Left hindlimb (tissue), 1 donor: ENCODE measurements at places on chromosomes 12 and 14.

GRCh38 chr12:104680070-104680469 lies 223.3 kb downstream of the CHST11 start:
- no peak for DNase-seq

DNA sequence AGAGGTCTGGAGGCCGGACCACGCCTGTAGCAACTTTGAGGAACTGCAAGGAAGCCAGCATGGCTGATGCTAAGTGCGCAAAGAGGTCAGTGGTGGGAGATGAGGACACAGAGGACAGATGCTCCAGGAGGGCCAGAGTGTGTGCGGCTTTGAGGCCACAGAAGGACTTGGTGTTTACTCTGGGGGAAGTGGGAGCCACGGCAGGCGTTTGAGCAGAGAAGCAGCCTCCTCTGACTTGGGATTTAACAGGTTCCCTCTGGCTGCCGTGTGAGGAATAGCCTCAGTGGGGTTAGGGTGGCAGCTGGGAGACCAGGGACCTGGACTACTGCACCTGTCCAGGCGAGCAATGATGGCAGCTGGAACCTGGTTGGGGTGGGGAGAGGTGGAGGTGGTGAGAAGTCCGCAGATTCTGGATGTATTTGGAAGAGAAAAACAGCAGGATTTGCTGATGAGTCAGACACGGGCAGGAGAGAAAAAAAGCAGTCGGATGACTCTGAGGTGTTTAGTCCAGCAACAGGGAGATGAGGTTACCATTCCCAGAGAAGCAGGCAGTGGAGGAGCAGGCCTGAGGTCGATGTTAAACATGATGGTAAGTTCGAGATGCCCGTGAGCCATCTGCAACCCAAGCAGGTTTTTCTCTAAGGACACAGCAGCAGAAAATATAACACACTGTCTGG lies 143.5 kb downstream of the SCARB1 start:
- no peak for DNase-seq

GRCh38 chr12:55703901-55704761 lies 3.6 kb downstream of the ITGA7 start:
- peak; percentile 81 for DNase-seq

- DNase-seq: no peak
Measured at GRCh38 chr12:30794591-30795409, 40.0 kb upstream of the CAPRIN2 start.

GRCh38 chr14:38199739-38200138 lies 8.0 kb upstream of the SSTR1 start:
- no peak for DNase-seq

DNA sequence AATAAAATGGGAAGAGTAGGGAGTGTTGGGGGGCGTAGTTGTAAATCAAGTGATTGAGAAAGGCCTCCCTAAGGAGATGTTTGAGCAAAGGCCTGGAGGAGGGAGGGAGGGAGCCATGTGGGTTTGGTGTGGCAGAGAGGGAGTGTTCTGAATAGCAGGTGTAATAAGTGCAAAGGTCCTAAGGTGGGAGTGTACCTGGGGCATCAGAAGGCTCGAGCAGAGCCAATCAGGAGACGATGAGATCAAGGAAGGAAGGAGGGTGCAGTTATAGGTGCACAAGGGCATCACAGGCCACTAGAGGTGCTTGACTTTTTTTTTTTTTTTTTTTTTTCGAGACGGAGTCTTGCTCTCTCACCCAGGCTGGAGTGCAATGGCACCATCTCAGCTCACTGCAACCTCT lies 77.9 kb upstream of the PLXNC1 start:
- no peak for DNase-seq

GRCh38 chr12:21551841-21552465 lies 25.9 kb downstream of the SPX start:
- peak; percentile 49 for DNase-seq

DNA sequence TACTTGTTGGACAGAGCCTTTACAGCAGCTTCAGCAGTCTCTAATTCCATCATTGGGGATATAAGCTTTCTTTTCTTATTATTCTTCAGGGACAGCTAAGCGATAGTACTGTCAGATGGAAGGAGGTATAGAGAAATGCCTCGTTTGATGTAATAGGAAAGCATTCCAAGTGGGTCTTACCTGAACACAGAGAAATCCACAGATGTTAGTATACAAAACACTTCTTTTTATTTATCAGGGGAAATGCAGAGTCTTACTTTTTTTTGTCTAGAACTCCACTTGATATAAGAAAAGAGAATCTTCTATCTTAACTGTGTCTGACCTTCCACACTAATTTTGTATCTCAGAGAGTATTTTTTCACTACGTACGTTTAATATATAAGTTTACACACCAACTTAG lies 1.9 kb downstream of the SYT1 start:
- DNase-seq: no peak
